Smooth muscle cell of the coronary artery (primary cell): ENCODE measurements at places on chromosomes 1 and 21. TPM values are rescaled to one million over a fixed set of nuclear protein-coding genes. Genes with fewer than 3 reads are reported as not detected.

RNF19B gene
- total RNA-seq, result 13.7 and 14.6 TPM in 2 replicates

CACNA1S gene
- total RNA-seq, result not detected in 2 replicates

TRIM45 gene
- total RNA-seq, result 1.5 and 2.9 TPM in 2 replicates

CD1E gene
- total RNA-seq, result not detected in 2 replicates

AQP10 gene
- 0.12 and 0.15 TPM in 2 replicates for total RNA-seq

BACE2 gene
- 16.0 and 75.2 TPM in 2 replicates for total RNA-seq

ELF3 gene
- total RNA-seq, result 0.45 TPM in 1 of 2 replicates, not detected in the other

NFASC gene
- total RNA-seq, result 7.2 and 33.3 TPM in 2 replicates

TAS1R1 gene
- total RNA-seq, result 0.12 and 0.15 TPM in 2 replicates

CRP gene
- total RNA-seq, result not detected in 2 replicates

PTPRU gene
- total RNA-seq, result 7.2 and 45.0 TPM in 2 replicates

PCSK9 gene
- total RNA-seq, result 0.23 and 0.90 TPM in 2 replicates

NRIP1 gene
- 11.0 and 19.1 TPM in 2 replicates for total RNA-seq

GLUL gene
- 116 and 315 TPM in 2 replicates for total RNA-seq

LCE1B gene
- not detected in 2 replicates for total RNA-seq

GJA4 gene
- 0.12 and 40.6 TPM in 2 replicates for total RNA-seq

LRRC3 gene
- total RNA-seq, result 0.12 and 0.38 TPM in 2 replicates

UBE2U gene
- total RNA-seq, result not detected in 2 replicates

VWA5B1 gene
- total RNA-seq, result not detected in 2 replicates

KIAA1614 gene
- total RNA-seq, result 4.7 and 6.6 TPM in 2 replicates

PUM1 gene
- total RNA-seq, result 47.7 and 101 TPM in 2 replicates

PLXNA2 gene
- total RNA-seq, result 1.4 and 12.4 TPM in 2 replicates

AIRE gene
- not detected in 2 replicates for total RNA-seq

NPHS2 gene
- total RNA-seq, result not detected in 2 replicates

RHD gene
- total RNA-seq, result not detected in 2 replicates

LPAR3 gene
- total RNA-seq, result 0.45 and 10.2 TPM in 2 replicates

KCNC4 gene
- 1.2 and 5.3 TPM in 2 replicates for total RNA-seq
